Gastroesophageal sphincter (tissue), 4 donors: ENCODE measurements at places on chromosomes 7 and 10. TPM values are rescaled to one million over a fixed set of nuclear protein-coding genes. Genes with fewer than 3 reads are reported as not detected.

MYL10 gene
- not detected for total RNA-seq

SLC39A12 gene
- total RNA-seq: not detected

DHTKD1 gene
- total RNA-seq: 32.2 TPM

GPNMB gene
- 74.2 TPM for total RNA-seq

EGFR gene
- 116 TPM for total RNA-seq

GJD4 gene
- not detected for total RNA-seq

GALNT17 gene
- total RNA-seq: 16.7 TPM

ENTPD1 gene
- total RNA-seq: 38.2 TPM

C10orf143 gene
- total RNA-seq: 5.4 TPM

GIMAP1 gene
- total RNA-seq: 4.2 TPM

GDF10 gene
- 29.7 TPM for total RNA-seq

IDI2 gene
- not detected for total RNA-seq

HOXA10 gene
- total RNA-seq: 0.67 TPM

TSPAN14 gene
- 23.3 TPM for total RNA-seq

MET gene
- total RNA-seq: 21.4 TPM

C7orf25 gene
- total RNA-seq: 15.4 TPM

HOXA6 gene
- total RNA-seq: 12.7 TPM

ENO4 gene
- not detected for total RNA-seq

FAM25G gene
- not detected for total RNA-seq

CALHM1 gene
- total RNA-seq: not detected

TMEM176B gene
- 45.9 TPM for total RNA-seq

GOLGA7B gene
- 0.31 TPM for total RNA-seq

PCGF5 gene
- 70.5 TPM for total RNA-seq

EZH2 gene
- 0.67 TPM for total RNA-seq

HHEX gene
- 2.8 TPM for total RNA-seq

MBLAC1 gene
- 5.2 TPM for total RNA-seq
